Spleen (tissue), 13 donors: ENCODE measurements at places on chromosomes 5 and 9. TPM values are rescaled to one million over a fixed set of nuclear protein-coding genes. Genes with fewer than 3 reads are reported as not detected.

GRCh38 chr5:120413686-120414085, 50.4 kb upstream of the PRR16 start:
- no peak for DNase-seq

The NKD2 gene
- 23.5 TPM for total RNA-seq

The GLDC gene
- total RNA-seq, result 0.60 TPM

The PCDHB10 gene
- 0.79 TPM for total RNA-seq

The MUSK gene
- total RNA-seq, result not detected
